ENCODE measurements at places on chromosomes 1 and 21. TPM values are rescaled to one million over a fixed set of nuclear protein-coding genes. Genes with fewer than 3 reads are reported as not detected.

Gene HFM1
- 0.20 TPM for total RNA-seq

Gene LINGO4
- total RNA-seq = not detected

Gene ATAD3B
- 19.4 TPM for total RNA-seq

Gene SPRR2B
- not detected for total RNA-seq

Gene KLHDC9
- total RNA-seq = 0.99 TPM

Gene ANGPTL1
- total RNA-seq = 0.22 TPM

Gene TRIM67
- not detected for total RNA-seq

Gene TMEM125
- total RNA-seq = not detected

Gene CCDC24
- 0.79 TPM for total RNA-seq

Gene LTN1
- total RNA-seq = 13.3 TPM

Gene GRIK1
- 0.20 TPM for total RNA-seq

Gene TMEM51
- total RNA-seq = 5.9 TPM

Gene TRIM63
- under 0.01 TPM for total RNA-seq

Gene WNT2B
- 0.44 TPM for total RNA-seq

Gene LRRC53
- total RNA-seq = not detected

Gene C1QC
- total RNA-seq = not detected

Gene IFI44
- 15.0 TPM for total RNA-seq

Gene KLHDC7A
- total RNA-seq = not detected

Gene ZMYND12
- total RNA-seq = 0.60 TPM

Gene RGS4
- total RNA-seq = 2.8 TPM

Gene LRRC38
- total RNA-seq = 0.22 TPM

Gene LYPD8
- total RNA-seq = not detected

Gene ILDR2
- not detected for total RNA-seq

Gene PRKAA2
- 4.0 TPM for total RNA-seq

Gene ADAMTS5
- total RNA-seq = under 0.01 TPM

Gene TESK2
- total RNA-seq = 3.3 TPM

Gene OR2M7
- total RNA-seq = not detected

Gene NUP210L
- total RNA-seq = under 0.01 TPM

Gene RIMS3
- total RNA-seq = 0.20 TPM

Gene RBP7
- not detected for total RNA-seq

Gene VANGL2
- not detected for total RNA-seq

Gene RNF186
- not detected for total RNA-seq

Gene TSPEAR
- under 0.01 TPM for total RNA-seq

Gene PRPF38B
- 5.9 TPM for total RNA-seq

Gene RNU1-1
- total RNA-seq = under 0.01 TPM

Data from lung microvascular endothelial cell (primary cell).